ACHN (cell line): ENCODE measurements at places on chromosomes 4 and X.

DNA sequence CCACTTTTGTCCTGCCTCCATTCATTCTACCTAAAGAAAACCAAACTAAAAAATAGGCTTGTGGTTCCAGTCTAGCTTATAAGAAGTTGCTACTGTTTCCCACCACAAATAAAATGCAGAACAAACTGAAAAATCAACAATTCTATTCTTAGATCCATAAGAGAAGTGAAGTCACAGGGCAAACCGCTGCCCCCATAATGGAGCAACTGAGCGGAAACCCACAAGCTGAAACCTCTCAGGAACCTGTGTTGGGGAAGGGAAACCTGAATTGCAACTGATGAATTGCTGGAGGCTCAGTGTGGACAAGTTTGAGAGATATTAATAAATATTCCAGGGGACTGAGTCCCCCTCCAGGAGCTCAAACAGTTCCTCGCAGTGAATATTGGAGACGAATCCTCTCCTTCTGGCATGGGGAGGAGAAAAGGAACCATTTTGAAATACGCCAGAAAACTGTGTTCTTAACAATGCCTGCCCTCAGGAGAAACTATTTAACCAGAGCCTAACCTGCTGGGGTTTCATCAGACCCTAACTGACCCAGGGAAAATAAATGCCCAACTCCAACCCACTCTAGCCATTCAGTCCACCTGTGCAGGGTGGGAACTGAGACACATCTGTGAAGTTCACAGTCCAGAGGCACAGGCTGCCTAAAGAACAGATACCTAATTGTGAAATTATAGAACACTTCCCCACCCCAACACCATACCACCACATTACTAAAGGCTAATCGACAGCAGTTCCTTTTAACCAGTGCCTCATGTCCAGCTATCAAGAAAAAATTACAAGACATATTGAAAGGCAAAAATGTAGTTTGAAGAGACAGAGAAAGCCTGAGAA, 22.8 kb upstream of the SH3RF1 start:
- no peak for DNase-seq

- no peak for DNase-seq
Observed at GRCh38 chr4:55277011-55277410, 69.0 kb upstream of the SRD5A3 start.

DNA sequence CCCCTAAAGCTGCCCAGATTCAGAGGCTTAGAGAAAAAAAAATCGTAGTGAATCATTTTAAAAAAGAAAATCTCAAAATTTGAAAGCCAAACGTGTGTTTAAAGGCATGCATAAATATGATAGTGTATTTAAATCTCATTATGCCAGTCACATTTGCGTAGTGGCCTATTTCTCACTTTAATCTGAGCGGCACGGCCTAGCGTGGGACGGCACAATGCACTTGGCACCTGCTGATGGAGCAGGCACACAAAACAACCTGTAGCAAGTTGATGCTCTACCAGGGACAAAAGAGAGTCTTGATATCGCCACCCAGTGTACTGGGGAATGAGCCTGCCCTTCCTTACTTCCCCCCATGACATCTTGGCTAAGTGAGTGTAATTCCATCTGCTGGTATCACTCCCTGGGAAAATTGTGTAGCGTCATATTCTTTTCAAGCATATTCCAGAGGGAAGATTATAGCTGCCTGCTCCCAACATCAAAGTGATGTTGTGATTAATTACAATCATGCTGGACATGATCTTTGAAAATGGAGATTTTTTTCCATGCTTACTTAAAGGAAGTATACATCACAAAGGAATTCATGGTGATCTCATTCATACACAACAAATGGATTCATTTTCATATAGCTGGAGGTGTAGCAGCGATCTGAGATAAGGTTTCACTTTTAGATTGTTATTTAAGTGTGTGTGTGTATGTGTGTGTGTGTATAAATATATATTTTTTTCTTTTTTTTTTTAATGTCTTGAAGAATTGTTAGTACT, 138.8 kb downstream of the DCTD start:
- no peak for DNase-seq

- no peak for DNase-seq
Observed at GRCh38 chr4:159353422-159354116, 250.7 kb downstream of the RAPGEF2 start.

DNA sequence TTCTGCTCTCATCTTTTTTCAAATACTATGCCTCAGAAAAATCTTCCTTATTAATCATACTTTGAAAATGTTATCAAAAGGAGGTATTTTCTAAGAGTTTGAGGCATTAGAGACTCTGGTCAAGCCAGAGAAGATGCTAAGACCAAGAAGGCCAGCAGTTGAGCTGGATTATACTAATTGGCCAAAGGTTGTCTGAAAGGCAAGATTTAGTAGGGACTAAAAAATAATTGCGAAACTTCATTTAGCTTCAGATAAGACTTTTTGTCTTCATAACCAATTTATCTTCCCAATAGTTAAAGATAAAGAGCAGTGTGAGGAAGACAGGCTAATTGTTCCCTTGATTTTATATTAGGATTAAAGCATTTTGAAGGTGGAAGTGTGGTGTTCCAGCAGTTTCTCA, 1412.4 kb upstream of the PCDH7 start:
- no peak for DNase-seq

- DNase-seq, result no peak
Observed at GRCh38 chr4:127578491-127578890, 54.3 kb upstream of the INTU start.

- no peak for DNase-seq
Observed at GRCh38 chr4:121397941-121398601, 17.3 kb upstream of the QRFPR start.

- peak; percentile 52 for DNase-seq
Observed at GRCh38 chrX:46165411-46165810, 379.8 kb downstream of the ZNF674 start.

DNA sequence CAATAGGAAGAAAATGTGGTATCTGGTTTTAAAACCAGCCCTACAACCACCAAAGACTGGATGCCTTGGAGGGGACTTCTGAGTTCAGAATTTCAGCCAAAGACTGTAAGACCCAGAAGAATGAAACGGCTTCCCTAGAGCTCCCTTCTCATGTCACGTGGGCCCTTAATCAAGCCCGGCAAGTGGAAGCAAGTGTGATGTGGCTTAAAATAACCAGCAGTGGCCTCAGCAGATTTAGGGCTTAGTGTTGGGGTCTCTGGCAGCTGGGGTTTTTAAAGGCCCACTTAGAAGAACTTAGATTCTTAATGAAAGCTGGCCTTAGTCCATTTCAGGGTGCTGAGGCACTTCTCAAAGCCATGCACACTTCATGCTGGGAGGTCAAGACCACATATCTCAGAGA, 111.2 kb upstream of the TBC1D9 start:
- no peak for DNase-seq

DNA sequence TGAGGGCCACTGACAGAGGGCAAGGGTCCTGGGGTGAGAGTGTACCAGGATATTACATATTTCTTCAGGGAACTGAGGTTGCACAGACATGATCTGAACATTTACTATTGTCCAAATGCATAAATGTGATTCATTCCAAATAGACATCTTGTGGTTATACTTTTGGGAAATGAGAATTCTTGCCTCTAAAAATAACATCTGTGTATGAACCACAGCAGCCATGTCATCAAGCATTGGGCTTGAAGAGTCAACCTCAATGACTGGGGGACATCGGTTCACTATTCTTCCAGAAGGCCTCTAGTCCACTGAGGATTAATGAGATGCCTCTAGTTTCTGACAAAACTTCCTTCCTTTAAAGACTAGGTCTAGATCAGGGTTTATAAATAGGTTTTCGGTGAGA, 193.1 kb upstream of the GPC4 start:
- no peak for DNase-seq

DNA sequence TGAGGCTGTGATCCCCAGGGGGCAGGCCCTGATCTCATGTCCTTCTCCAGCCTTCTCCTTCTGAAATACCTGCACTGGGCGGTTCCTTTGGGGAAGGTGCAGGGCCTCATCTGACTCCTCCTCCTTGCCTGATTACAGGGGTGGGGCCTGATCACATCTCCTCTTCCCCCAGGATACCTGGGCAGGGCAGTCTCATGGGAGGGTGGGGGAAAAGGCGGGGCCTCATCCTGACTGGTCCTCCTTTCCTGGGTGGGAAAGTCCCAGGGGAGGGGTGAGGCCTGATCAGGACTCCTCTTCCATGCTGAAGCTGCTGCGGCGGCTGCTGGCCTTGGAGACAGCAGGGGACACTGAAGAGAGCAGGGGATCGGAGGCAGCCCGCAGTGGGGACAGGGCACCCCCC, 13.3 kb downstream of the TFE3 start:
- DNase-seq, result no peak

DNA sequence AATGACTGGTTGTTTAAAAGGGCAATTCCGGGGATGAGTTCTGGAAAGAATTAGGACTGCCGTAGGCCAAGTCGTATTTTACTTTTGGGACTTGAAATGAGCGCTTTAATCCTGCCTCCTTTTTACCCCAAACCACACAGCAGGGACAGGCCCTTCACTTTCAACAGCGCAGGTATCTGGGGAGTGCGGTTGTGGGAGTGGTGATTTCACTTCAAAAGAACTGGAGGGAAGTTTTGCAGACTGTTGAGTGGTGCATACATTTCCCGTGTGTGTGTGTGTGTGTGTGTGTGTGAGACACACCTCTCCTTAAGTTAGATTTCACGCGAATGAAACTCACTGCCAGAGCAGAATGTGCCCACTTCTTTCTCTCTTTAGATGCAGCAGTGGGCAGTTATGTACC, 2.8 kb downstream of the NHS start:
- DNase-seq, result peak; percentile 6

DNA sequence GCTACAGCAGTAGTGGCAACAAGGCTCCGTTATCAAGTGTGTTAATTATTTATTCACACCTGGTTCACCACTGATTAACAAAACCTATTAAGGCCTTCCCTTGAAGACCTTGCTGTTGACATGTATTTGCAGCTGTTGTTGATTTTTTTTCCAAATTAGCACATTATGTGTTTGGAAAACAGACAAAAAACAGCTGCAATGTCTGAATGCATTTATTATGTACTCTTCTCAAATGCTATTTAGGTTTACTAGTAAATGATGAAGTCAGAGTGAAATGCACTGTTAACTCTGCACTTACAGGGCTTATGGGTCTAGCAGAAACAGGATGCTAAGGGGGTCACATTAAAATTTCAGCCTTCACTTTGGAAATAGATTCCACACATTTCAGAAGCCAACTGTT, 99.5 kb upstream of the PCDH7 start:
- no peak for DNase-seq

- no peak for DNase-seq
Observed at GRCh38 chrX:11188664-11189063, 77.5 kb downstream of the HCCS start.

DNA sequence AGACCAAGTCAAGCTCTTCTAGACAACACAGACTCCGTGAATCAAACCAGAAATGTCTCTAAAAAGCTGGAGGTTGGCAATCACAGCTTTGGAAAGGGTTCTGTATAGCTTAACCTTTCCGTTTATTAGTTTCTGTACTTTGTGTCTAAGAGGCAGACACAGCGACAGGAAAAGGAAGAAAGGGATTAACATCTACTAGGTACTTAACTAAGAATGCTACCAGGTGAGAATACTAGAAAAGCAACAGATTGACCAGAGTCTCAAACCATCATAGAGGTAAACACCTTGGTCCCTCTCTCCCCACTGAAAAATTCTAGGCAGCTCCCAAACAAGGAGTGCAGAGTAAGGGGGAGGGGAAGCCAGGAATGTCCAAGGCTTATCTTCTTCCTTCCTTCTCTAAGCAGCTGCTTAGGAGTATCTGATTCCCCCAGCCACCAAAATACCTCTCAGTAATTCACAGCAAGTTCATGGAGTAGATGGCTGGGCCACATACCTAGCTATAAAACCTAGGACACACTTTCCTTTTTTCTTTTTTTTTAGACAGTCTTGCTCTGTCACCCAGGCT, 80.8 kb downstream of the APBB2 start:
- DNase-seq, result no peak

- DNase-seq, result no peak
Observed at GRCh38 chr4:7557456-7557855, 122.7 kb upstream of the PSAPL1 start.

DNA sequence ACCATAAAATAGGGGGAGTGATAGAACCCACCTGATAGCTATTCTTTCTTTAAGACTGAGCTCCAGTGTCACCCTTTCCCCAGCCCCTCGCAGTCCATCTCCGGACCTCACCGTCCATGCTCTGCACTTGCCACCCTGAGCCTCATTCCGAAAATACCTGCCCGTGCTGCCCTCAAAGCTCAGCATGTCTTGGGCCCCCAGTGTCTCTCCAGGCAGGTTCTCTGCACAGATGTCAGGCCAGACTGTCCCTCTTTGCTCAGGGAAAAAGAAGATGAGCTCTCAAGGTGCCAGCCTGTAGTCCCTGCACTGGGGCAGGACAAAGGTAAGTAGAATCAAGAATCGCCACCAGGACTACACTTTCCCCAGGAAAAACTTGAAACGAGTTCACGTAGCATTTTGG, 9.8 kb upstream of the WFS1 start:
- DNase-seq, result no peak

- no peak for DNase-seq
Observed at GRCh38 chr4:82043081-82043808, 330.5 kb downstream of the HNRNPD start.

DNA sequence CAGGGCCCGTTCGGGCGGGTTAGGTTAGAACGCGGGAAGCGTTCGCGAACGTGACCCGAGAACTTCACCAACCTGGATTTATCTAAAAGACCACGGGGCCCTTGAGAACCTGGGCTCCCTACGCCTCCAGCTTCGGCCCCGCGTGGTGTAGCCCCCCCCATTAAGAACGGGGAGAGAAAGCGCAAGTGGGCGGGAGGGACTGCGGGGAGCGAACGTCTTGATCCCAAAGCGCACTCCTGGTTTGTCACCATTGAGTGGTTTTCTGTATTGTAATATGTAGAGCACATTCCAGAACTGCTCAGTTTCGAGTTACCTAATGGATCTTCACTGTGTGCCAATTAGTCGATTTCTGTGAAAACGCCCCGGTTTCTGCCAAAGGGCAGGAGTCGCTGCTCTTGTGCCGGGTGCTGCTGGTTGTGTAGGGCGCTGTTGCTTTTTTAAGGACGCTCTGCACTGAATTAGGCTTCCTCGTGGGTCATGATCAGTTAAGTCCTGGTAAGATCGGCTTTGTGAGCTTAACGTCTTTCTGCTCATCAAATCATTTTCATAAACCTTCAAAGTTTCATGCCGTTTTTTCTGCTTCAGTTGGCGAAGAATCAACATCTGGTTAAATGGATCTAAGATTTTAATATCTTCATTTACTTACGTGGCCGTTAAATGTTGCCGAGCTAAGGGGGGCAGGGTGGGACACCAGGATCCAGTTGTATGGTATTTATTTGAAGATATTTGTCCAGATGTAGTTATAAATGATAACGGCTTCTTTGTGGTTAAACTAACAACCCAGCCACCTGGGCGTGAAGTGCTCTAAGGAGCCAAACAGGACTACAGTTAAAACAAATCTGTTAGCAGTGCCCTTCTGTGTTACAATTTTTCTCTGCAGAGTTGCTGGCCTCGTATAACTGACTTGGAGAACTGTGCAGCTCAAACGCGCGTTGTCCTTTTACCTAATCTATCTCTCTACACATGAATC, 809 bp downstream of the MND1 start:
- DNase-seq, result peak; percentile 59

GRCh38 chr4:152936446-152937335, 568 bp downstream of the FHDC1 start:
- DNase-seq, result peak; percentile 5
